ENCODE measurements at places on chromosomes 2 and 18. TPM values are rescaled to one million over a fixed set of nuclear protein-coding genes. Genes with fewer than 3 reads are reported as not detected.

GRCh38 chr18:499776-500631, 497 bp downstream of the COLEC12 start:
- peak; percentile 78 for DNase-seq

GRCh38 chr2:196160101-196160500, 11.3 kb downstream of the STK17B start:
- peak; percentile 80 for DNase-seq

GRCh38 chr2:27795093-27795834, 23.7 kb downstream of the MRPL33 start:
- DNase-seq = no peak

DNA sequence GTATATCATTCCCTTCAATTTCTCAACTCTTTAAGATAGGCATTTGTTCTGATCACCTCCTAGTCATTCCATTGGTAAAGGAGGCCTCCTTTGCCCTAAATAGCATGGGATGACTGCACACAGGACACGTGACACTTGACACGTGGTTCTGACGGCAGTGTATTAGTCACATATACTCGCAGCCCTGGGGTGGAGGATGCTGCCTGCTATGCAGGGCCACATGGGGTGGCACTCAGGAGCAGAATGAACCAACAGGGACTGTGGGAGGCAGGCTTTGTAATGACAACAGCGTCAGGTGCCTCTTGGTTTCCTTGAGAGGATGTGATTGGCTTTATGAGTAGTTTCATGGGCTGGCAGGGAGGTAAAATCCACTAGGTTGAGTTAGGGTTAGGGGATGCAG, 9.3 kb upstream of the KCNS3 start:
- DNase-seq = no peak

- DNase-seq = no peak
Measured at GRCh38 chr18:31990823-31991222, 27.8 kb upstream of the RNF125 start.

DNA sequence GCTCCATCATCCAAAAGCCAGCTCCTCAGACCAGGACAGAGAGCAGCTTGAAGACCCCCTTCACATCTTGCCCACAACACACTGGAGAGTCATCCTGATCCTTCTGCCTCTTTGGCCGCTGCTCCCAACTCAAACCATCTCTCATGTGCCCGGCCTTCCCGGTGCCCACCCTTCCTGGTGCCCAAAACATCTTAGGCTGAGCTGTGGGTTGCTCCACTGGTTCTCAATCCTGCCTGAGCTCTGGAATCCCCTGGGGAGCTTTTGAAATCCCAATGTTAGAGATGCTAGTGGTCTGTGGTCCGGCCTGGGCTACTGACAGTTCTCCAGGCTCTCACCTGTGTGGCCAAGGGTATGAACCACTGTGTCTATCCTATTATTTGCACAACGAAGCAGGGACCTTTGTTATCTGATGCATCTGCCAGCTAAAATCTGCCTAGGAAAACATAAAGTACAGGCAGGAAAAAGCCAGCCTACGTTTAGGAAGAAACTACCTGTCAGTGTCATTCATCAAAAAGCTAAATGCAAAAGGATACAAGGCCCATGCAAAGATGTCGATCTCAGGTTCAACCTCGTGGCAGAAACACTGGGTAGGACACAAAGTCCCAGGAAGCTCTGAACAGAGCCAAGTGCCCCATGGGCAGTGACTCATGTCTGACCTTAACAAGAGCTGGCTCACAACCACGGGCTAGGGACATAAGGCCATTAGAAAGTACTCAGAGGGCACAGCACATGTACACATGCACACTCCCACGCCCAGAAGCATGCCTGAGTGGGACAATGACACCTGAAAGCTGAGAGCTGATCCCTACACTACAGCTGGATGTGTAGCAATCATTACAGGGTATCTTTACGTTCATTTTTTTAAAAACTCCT, 30.8 kb downstream of the TBC1D8 start:
- peak; percentile 46 for DNase-seq

GRCh38 chr2:40450066-40450795, 1.7 kb downstream of the SLC8A1 start:
- DNase-seq = peak; percentile 74

- DNase-seq = no peak
Measured at GRCh38 chr2:85790499-85791188, 36.9 kb downstream of the ATOH8 start.

GRCh38 chr18:8654503-8655451, 45.5 kb downstream of the RAB12 start:
- peak; percentile 25 for DNase-seq

- DNase-seq = no peak
Measured at GRCh38 chr2:185012643-185013042, 414.3 kb downstream of the ZNF804A start.

- peak; percentile 47 for DNase-seq
Measured at GRCh38 chr2:191927319-191927867, 80.5 kb upstream of the CAVIN2 start.

DNA sequence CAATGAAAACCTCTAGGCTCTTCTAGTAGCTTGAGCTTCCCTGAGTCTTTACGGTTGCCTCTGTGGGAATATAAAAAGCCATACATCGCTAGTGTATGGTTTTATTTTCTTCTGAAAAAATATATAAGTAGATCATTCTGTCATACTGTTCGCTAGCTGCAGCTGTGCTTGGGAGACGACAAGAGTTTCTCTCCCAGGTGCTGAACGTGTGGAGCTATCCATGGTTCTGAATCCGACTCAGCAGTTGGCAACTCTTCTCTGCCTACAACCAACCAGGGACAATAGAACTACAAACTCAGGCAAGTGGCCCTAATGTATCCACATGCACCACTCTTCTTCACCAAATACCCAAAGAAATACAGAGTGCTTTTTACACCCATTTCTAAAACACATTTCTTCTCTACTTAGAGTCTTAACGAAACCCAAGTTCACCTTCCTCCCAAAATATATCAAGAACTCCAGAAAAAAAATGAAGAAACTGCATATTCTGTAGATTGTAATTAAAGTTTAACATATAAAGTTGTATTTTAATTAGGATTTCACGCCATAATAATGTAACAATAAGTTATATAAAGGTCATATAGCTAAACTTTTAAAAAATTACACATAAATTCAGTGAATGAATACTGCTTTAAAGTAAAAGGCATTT, 2.2 kb upstream of the KCNH7 start:
- peak; percentile 84 for DNase-seq

Gene EFR3B
- 3.2 TPM for total RNA-seq

Gene SKA1
- total RNA-seq = 4.4 TPM

Gene ATOH8
- 15.7 TPM for total RNA-seq

Gene PROKR1
- total RNA-seq = 1.2 TPM
